ELR (cell line): ENCODE measurements at places on chromosomes 7 and 10.

- DNase-seq = no peak
These were observed 88.1 kb upstream of the DNAAF5 start for GRCh38 chr7:638256-639011.

- peak; percentile 42 for DNase-seq
These were observed 52.5 kb downstream of the WNT2 start for GRCh38 chr7:117270371-117270770.

- no peak for DNase-seq
These were observed 164.9 kb upstream of the AGR3 start for GRCh38 chr7:17046666-17047065.

DNA sequence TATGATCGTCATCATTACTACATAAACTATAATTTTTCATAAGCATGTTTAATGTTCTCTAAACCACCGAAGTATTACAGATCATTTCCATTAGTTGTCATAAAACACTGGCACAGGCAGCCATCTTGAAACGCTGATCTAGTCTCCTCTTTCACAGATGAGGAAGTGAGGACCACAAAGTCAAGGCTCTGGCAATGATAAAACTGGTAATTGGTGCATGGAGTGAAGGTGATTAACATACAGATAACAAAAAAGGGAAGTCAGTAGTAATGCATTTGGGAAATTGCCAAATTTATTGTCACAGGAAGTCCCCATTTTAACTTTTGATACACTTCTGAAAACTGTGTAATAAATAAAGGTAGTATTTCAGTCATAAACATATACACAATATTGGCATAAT is 49.3 kb downstream of the FBXL13 start:
- no peak for DNase-seq

GRCh38 chr10:61151059-61151458 is 207.1 kb upstream of the RHOBTB1 start:
- no peak for DNase-seq

DNA sequence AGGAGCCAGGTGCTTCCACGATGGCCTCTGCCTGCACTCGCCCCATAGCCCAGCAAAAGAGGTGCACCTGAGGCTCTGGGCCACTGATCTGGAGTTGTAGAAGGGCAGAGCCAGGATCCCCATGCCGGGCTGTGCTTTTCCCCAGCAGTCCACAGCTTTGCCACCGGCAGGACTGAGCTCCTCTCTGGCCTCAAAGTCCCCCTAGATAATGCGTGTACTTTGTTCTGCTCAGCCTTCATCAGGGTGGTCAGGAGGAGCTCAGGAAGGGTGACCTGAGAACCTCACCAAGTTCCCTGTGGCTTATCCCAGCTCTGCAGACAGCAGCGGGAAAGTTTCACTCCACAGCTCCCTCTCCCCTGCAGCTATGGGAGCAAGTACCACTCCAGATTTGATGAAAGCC is 27.9 kb upstream of the UNC5B start:
- DNase-seq = no peak

DNA sequence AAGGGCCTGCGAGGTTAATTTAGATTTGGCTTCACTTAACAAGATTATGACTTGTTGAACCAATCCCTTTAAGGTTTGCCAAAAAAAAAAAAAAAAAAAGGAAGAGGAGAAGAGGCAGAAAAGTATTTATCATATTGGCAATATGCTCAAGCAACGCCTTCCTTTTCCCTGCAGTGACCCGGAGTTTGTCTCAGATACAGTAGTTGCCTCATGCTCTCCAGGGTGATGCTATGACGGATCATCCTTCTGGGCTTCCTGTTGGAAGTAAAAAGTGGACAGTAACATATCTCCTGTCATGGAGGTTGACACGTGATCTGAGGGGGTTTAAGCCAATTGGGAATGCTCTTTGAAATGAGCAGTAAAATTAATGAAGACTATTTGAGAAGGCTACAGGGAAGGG is 117.3 kb downstream of the BMPER start:
- no peak for DNase-seq

GRCh38 chr10:98268694-98269431 is 869 bp upstream of the LOXL4 start:
- no peak for DNase-seq

GRCh38 chr10:11004144-11005077 is 13.3 kb upstream of the CELF2 start:
- DNase-seq = no peak

GRCh38 chr10:43110338-43111071 is 27.7 kb upstream of the CSGALNACT2 start:
- DNase-seq = peak; percentile 74

DNA sequence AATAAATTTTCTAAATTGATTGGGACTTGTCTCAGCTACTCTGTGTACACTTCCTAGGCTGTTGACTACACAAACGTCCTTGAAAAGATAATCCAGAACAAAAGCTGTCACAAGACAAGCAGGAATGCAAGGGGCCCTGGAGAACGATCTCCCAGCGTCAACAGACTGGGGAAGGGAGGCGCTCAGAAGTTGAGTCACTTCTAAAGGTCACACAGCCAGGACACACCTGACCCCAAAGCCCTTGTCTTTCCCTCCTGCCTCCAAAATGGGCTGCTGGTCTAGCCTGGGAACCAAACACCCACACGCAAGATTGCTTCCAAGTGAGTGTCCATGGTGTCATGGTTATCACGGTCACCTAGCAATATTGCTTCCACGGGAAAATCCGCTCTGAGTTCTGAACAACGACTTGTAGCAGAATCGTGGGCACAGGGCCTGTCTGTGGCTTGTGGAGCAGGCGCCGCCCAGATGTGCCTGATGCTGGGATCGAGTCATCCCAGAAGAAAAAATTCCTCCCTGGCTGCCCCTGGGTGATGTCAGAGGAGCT is 49.8 kb downstream of the SPOCK2 start:
- peak; percentile 60 for DNase-seq

GRCh38 chr7:158009886-158010285 is 577.7 kb downstream of the PTPRN2 start:
- no peak for DNase-seq

GRCh38 chr7:30970074-30970473 is 6.3 kb downstream of the GHRHR start:
- no peak for DNase-seq
